Hepatic stellate cell (primary cell): ENCODE measurements at places on chromosomes 13 and 19.
A peak's percentile ranks its signal among the peaks of the same experiment; 100 is the strongest.

DNA sequence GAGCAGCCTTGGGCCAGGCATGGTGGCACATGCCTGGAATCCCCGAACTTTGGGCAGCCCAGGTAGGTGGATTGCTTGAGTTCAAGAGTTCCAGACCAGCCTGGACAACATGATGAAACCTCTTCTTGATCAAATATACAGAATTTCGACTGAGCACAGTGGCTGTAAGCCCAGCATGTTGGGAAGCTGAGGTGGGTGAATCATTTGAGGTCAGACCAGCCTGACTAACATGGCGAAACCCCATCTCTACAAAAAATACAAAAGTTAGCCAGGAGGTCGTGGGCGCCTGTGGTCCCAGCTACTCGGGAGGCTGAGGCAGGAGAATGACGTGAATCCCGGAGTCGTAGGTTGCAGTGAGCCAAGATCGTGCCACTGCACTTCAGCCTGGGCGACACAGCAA, 8.0 kb upstream of the NLRP7 start:
- no peak for DNase-seq

DNA sequence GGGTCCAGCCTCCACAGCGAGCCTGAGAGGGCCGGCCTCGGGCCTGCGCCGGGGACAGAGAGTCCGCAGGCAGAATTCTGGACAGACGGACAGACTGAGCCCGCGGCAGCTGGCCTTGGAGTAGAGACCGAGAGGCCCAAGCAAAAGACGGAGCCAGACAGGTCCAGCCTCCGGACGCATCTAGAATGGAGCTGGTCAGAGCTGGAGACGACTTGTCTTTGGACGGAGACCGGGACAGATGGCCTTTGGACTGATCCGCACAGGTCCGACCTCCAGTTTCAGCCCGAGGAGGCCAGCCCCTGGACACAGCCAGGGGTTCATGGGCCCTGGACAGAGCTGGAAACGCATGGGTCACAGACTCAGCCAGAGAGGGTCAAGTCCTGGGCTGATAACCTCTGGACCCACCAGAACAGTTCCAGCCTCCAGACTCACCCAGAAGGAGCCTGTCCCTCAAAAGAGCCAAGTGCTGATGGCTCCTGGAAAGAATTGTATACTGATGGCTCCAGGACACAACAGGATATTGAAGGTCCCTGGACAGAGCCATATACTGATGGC, 490 bp downstream of the ITPKC start:
- no peak for DNase-seq

GRCh38 chr13:99363391-99363790, 56.2 kb upstream of the GPR183 start:
- no peak for DNase-seq

GRCh38 chr13:24225930-24226329, 65.4 kb downstream of the SPATA13 start:
- no peak for DNase-seq

GRCh38 chr19:12364391-12365235, 870 bp downstream of the ZNF442 start:
- DNase-seq: peak; percentile 35

DNA sequence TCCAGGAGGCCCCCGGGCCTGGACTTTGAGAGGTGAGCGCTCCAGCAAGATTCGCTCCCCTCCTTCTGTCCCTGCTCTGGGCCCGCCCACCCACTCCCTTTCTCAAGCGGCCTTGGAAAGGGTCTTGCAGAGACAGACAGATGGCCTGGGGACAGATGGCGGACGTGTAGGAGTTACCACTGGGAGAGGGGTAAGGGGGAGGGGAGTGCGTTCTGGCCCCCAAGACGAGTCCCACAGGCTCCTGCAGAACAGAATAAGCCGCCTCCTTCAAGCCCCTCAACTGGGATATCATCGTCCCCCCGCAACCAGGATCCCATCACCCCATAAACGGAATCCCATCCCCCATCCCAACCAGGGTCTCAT, 3.6 kb upstream of the TNFAIP8L1 start:
- DNase-seq: no peak

GRCh38 chr13:58318495-58319167, 687.1 kb downstream of the PCDH17 start:
- no peak for DNase-seq

DNA sequence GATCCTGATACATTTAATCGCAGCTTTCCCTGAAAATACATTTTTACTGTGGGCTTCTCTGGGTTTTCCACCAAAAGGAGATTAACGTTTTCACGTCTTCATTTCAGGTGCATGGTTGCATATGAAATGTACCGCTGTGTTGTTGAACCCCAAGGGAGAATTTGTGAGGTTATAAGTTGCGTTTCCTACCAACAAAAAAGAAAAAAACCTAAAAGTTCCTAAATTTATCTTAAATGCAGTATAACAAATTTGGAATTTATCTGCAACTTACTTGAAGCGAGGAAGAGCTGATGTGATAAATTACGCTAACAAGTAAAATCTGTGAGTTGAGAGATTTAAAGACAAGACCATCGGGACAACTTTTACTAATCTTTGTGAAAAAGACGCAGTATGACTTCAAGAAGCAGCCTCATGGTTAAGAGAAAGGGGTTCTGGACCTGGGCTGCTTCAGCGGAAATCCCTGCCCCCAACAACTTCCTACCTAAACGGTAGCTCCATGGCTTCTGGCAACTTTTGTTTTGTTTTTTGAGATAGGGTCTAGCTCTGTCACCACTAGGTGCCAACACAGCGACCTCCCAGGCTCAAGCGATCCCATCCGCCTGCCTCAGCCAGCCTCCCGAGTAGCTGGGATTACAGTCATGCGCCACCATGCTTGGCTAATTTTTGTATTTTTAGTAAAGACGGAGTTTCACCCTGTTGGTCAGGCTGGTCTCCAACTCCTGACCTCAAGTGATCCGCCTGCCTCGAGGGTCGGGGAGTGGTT, 958 bp upstream of the OBI1 start:
- peak; percentile 10 for DNase-seq

- DNase-seq: no peak
These were observed 1662.6 kb upstream of the MIR17HG start for GRCh38 chr13:89684896-89685295.

DNA sequence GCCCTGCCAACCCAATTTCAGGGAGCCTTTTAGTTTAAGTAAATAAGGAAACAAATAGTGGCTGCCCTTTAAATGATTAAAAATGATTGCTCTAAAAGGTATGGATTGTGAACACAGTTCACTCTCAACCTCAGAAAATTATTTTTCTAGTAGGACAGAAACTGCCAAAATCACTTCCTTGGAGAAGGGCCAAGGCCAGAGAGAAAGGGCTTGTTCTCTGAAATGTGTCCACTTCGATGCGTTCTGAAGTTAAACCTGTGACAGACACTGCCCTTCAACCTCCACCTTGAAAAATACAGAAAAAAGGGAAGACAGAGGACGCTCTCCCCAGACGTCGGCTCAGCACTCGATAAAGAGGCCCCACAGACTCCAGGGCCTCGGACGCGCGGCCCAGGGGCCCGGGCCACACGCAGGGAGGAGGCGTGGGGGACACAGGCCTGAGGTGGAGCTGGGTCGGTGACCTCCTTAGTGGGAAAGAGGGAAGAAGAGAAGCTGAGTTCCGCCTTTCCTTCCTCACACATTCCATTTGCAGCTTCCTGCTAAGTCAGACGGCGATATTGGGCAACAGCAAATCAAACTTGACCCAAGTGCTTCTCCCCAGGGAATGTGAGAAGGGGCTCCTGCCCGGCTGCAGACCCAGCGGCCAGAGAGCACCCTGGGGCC, 63.6 kb downstream of the RASA3 start:
- DNase-seq: peak; percentile 63
